ENCODE measurements at places on chromosomes 2 and 18.
A peak's percentile ranks its signal among the peaks of the same experiment; 100 is the strongest.

GRCh38 chr2:191231995-191232394, 13.2 kb upstream of the MYO1B start:
- no peak for DNase-seq

DNA sequence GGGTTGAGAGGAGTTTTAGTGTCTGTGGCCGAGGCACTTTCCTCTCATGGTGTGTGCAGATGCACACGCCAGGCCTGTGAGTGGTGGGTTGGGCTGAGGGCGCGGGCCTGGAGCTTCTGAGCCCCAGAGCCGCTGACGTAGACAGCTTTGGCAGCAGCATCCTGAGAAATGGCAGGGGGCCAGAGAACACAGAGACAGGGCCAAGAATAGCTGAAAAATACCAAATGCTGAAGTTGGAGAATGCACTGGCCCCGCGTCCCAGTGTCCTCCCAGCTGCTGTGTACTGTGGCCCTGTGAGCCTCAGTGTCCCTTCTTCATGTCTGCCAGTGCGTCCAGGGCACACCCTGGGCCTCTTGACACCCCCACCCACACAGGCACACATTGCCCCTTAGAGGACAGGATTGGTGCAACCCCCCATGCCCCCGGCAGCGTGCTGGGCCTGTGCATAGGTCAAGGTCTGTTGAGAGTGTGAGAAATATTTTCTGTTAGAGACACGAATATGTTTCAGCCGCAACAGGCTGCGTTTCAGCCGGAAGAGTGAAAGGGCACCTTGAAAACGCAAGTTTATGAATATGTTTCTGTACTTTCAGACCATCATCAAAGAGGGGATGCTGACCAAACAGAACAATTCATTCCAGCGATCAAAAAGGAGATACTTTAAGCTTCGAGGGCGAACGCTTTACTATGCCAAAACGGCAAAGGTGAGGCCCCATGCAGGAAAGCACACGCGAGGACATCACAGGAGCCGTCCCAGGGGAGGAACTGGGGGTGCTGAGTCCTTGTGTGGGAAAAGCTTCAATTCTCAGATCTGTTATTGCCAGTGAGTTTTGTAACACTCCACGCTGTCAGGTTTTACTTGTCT, 33.6 kb downstream of the DGKD start:
- no peak for DNase-seq

DNA sequence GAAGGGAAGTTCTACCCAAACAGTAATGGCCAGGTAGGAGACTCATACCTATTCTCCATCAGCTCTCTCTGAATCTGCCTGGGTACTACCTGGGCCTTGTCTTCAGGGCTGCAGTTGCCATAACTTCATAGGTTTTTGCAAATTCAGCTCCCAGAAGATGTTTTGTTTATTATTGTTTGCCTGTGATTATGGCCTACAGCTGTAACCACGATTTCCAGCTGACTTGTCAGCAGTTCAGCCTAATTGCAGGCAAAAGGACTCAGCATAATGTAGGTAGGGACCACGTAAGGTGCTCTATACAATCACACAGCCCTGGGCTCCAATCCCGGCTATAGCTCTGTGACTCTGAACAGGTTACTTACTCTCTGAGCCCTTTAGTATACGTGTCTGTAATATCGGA, 187.0 kb upstream of the FN1 start:
- no peak for DNase-seq

GRCh38 chr2:26978061-26978596, 7.7 kb downstream of the MAPRE3 start:
- no peak for DNase-seq

DNA sequence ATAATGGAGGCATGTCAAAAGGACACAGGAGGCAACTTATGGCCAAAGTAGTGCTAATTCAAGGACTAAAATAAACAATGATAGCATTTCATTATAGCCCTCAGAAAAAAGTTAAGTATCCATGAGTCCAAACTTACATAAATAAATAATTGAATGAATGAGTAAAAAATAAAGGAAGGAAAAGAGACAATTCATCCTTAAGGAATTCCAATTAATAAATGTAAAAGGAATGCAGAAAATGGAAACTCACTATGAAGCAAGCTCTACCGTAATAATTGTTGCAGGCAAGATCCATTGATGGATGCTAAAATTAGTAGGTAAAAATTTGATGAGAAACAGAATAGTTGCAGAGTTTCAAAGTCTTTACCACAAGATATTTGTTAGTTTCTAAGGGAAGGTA, 88.2 kb upstream of the RAPGEF4 start:
- no peak for DNase-seq

DNA sequence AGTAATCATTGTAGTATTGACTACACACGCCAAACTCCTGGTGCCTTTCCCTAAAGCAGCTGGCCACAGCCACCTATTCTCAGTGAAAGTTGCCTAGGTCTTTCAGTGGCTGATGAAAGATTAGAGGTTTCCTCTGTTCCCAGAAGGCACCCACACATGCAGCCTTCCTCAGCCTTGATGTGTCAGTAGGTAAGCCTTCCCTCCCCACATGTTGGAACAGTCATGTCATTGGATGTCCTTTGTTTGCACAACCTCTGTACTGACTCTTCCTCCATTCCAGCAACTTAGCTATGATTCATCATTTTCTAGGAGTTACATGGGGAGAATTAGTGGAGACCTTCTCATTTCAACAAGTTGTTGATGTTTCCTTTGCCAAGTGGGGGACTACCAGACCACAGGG, 630.8 kb upstream of the SLC39A10 start:
- no peak for DNase-seq

GRCh38 chr2:138777996-138778395, 2.2 kb downstream of the NXPH2 start:
- no peak for DNase-seq

DNA sequence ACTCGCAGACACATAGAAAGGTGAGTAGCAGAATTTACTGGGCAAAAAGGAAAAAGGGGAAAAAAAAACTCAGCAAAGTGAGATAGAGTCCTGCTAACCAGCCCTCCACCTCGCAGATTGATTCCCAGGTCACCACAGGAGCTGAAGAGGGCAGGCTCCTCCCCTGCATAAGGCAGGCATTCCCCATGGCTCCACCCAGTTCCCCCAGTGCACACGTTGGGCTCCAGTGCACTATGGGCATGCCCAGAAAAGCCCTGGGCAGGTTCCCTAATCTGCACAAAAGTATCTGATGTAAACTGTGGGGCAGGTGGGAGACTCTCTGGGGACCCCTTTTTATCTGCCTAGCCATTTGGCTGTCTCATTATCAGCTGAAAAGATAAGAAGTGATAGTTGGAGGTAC, 461.2 kb upstream of the TMEFF2 start:
- DNase-seq, result no peak

- DNase-seq, result no peak
These were observed 40.5 kb downstream of the SPHKAP start for GRCh38 chr2:228140934-228141528.

- no peak for DNase-seq
These were observed 54.9 kb upstream of the MYO3B start for GRCh38 chr2:170122883-170123547.

- no peak for DNase-seq
These were observed 61.3 kb downstream of the UGP2 start for GRCh38 chr2:63903003-63903402.

GRCh38 chr2:64400733-64401528, 53.0 kb upstream of the LGALSL start:
- no peak for DNase-seq

GRCh38 chr2:201642579-201643215, 606 bp downstream of the TMEM237 start:
- DNase-seq, result peak; percentile 69

DNA sequence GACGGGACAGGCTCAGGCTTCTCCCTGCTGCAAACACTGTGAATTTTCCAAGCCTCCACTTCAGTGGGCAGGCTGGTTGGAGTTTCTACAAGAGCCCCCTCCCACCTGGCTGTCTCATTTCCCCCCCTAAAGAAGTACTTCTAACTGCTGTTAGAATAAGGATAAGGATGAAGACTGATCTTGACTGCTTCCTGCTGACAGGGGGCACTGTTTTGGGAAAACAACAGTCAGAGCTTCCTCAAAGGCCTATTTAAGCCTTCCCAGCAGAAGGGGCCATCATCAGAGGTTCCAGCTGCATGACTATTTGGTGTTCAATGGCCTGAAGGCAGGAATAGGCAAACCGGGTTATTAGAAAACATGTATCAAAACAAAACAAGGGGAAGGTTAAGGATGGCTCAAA, 1162.8 kb downstream of the DSC3 start:
- DNase-seq, result no peak

DNA sequence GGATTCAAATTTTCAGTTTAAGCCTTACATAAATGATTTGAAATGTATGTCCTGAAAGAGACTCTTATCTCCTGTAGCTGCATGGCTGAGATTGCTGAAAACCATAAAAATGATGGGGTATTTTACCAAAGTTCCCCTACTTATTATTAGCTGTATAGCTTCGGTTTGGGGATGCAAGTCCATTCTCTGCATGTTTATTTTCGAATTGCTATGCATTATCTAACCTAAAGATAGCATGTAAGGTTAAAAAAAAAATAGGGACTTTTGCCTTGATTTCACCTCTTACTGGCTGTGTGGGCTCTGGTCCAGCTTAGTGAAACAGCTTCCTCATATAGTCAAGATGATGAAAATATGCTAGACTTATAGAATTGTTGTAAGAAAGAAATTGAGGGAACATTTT, 14.0 kb upstream of the ACOXL start:
- no peak for DNase-seq

GRCh38 chr2:240151477-240152031, 11.1 kb upstream of the OTOS start:
- DNase-seq, result no peak

- DNase-seq, result no peak
These were observed 48.3 kb upstream of the STK17B start for GRCh38 chr2:196219671-196220070.

- DNase-seq, result no peak
These were observed 66.8 kb upstream of the SEC11C start for GRCh38 chr18:59072727-59073421.

DNA sequence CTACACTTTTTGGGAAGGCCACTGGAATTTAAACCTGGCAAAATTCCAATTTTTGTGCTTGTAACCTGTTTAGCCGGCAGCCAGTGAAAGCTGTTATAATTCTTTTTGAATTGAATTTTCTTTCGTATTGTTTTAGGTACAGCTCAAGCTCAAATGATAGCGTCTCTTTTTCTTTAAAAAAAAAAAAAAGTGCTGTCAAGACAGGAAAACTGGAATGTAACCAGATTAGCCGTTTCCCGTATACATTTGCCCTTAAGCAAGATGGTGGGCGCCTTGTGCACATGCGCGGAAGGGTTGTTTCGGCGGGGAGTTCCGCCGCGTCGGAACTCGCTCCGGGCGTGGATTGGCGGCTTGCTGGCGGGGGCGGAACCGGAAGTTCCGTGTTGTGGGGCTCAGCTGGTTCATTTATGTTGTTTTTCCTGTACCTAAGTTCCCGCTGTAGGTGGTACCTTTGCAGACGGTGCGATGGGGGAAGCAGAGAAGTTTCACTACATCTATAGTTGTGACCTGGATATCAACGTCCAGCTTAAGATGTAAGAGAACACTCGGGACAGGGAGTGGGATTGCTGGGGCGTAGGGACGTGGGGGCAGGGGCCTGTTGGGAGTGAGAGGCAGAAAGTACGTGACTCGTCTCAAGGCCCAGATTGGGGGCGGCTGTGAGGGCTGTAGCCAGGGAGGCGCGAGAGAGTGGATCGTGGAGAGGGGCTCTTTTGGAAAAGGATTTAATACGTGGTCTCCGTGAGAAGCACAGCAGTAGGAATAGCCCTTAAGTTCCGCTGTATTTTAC, at the start of gene PIK3C3:
PIK3C3 (plus strand) TSS at position 408 of the 787 bp plus-strand sequence; CDS start at position 466, 58 bp downstream.
- DNase-seq, result peak; percentile 96

DNA sequence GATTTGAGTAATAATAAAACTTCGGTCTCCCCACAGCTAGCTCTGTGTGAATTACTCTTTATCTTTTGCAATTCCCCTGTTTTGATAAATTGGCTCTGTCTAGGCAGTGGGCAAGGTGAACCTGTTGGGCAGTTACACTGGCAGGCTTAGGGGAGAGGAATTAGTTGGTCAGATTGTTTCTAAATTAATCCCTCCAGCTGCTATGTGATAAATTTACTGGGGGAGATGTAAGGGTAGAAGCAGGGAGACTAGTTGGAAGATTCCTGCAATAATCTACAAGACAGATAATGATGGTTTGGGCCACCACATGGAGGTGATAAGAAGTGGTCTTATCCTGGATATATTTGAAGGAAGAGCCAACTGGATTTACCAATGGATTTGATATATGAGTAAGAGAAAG, 118.5 kb upstream of the TACR1 start:
- DNase-seq, result no peak

DNA sequence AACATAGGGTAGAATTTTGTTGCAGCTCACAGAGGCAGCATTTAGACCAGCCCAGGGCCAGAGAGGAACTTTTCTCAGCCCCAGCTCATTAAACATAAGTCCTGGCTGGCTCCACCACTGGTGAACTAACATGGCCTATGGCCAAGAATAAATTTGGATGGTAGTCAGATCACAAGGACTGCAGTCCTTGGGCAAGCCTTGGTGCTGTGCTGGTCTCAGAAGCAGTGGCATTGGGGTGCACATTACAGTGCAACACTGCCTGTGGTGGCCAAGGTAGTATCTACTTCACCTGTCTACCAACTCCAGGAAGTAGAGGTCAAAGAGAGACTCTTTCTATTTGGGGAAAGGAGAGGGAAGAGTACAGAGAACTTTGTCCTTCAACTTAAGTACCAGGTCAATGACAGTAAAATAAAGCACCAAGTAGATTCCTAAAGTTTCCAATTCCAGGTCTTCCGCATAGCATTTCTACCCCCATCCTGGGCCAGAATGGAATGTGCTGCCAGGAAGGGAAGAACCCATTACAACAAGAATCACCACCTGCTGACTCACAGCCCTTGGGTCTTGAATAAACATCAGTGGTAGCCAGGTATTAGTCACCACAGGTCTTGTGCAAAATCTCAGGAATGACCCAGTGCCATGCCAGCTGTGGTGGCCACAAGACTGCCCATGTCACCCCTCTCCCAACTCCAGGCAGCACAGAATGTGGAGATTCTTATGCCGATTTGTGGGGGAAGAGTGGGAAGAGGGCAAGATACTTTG, 155.4 kb upstream of the FSIP2 start:
- DNase-seq, result no peak

- DNase-seq, result no peak
These were observed 36.2 kb downstream of the ANKRD44 start for GRCh38 chr2:197274349-197274748.

GRCh38 chr2:191066197-191066918, 52.4 kb upstream of the STAT1 start:
- no peak for DNase-seq

DNA sequence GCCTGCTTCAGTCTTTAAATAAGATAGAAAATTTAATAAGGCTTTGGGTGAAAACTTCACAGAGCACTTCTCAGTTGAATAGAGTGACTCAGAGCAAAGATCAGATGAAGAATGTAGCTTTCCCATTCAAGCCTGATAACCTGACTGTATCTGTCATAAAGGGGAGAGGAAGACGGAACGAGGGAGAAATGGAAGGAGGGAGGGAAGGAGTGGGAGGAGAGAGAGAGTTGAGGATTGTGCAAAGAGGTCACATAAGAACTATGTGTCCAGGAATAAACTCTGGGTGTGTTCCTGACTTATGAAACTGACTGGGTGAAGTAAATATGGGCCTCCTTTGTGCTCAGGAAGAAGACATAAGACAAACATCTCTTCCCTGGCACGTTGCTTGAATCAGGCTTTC, 385.5 kb downstream of the LPIN1 start:
- DNase-seq, result no peak

- no peak for DNase-seq
These were observed 211.3 kb upstream of the HAAO start for GRCh38 chr2:43003702-43004101.
